T1000 (cell line): ENCODE measurements at places on chromosomes 1 and 21.

- no peak for DNase-seq
These were observed 99.6 kb downstream of the APP start for GRCh38 chr21:26070822-26071425.

GRCh38 chr1:11847667-11848372, at the start of gene NPPA:
TSS of gene NPPA (minus strand) at chr1:11847783. CDS start at chr1:11847684, 99 bp downstream.
- no peak for DNase-seq

DNA sequence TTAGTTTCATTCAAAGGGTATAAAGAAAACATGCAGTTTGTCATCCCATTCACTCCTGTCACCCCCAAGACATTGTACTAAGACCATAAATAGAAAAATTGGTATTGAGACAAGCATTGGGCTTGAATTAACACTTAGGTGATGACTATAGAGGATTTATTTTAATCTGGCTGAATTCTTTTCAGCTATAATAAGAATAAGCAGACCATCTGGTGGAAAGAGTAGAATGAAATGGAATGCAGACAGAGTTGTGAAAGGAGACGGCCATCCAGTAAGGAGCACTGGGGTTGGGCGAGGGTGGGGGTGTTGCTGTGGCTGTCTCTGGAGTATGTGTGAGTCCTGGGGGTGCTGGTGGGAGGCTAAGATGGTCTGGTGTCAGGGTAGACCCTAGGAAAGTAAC, 125.0 kb upstream of the IVNS1ABP start:
- DNase-seq: no peak

GRCh38 chr1:238487931-238488330, 597.2 kb upstream of the ZP4 start:
- no peak for DNase-seq

- no peak for DNase-seq
These were observed 51.4 kb downstream of the TP53BP2 start for GRCh38 chr1:223794136-223794880.

DNA sequence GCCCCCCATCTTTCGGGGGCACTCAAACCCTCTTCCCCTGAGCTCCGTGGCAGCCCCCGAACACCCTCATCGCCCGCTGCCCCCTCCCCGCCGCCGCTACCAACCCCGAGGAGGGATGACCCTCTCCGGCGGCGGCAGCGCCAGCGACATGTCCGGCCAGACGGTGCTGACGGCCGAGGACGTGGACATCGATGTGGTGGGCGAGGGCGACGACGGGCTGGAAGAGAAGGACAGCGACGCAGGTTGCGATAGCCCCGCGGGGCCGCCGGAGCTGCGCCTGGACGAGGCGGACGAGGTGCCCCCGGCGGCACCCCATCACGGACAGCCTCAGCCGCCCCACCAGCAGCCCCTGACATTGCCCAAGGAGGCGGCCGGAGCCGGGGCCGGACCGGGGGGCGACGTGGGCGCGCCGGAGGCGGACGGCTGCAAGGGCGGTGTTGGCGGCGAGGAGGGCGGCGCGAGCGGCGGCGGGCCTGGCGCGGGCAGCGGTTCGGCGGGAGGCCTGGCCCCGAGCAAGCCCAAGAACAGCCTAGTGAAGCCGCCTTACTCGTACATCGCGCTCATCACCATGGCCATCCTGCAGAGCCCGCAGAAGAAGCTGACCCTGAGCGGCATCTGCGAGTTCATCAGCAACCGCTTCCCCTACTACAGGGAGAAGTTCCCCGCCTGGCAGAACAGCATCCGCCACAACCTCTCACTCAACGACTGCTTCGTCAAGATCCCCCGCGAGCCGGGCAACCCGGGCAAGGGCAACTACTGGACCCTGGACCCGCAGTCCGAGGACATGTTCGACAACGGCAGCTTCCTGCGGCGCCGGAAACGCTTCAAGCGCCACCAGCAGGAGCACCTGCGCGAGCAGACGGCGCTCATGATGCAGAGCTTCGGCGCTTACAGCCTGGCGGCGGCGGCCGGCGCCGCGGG, 837 bp downstream of the FOXD3 start:
- peak; percentile 39 for DNase-seq
